ENCODE measurements at places on chromosomes 2 and 18.

DNA sequence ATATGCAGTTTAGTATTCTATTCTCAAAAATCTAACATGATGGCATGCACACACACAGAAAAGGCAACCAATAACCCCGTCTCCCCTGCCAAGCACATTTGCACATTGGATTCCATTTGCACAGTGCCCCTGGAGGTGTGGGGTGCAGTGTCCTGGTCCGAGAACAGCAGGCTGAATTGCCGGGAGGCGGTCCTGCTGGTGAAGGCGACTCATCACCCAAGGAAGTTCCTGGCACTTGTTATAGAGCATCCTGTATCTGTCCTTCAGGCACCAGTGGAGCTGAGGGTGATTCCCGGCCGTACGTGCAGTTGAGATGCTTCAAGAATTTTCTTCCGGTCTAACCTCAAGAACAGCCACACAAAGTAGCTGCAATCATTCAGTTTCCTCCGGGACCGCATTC, 73.0 kb upstream of the RAB12 start:
- no peak for DNase-seq

- DNase-seq = no peak
These were observed 2.3 kb upstream of the ACTG2 start for GRCh38 chr2:73890301-73891092.

- no peak for DNase-seq
These were observed 19.1 kb downstream of the CAPG start for GRCh38 chr2:85390941-85391669.

DNA sequence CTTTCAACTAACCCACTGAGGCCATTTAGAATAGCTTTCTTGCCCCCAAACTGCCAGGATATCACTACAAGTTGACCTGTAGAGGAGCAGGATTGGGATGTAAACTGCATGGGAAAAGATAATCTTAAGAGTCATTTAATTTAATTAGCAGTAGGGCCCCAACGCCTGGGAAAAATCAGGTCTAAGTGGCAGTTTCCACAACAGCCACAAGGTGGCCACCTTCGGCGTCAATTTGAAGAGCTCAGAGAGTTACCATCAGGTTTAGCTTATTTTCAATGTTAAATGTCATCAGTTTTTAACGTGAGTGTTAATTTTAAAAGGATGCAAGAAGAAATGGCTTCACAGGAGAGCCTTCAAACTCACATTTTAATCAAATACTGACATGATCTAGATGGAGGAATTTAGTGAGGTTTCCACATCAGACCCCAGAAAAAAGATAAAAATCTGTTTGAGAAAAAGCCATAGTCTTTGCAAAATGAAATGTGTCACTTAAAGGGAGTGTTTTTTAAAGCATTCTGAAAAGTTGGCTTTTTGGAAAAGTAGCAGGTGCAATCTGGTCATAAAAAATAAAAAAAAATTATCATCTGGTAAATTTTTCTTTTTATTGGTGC, 77.3 kb upstream of the UPP2 start:
- DNase-seq = peak; percentile 3

DNA sequence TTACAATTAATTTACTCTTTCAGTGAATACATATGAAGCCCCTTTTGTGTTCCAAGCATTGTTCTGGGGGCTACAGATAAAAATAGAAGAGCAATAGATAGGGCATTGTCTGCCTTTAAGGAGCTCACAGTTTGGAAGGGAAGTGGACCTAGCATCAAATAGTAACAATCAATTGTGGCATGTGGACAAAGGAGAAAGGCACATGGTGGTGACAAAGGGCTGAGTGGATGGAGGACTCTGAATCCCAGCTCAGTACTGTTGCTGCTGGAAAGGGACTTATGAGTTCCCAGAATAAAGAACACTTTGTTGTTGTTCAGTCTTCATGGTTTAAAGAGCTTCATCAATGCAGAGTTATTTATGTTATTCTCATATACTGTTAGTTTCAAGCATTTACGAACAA, 217.7 kb downstream of the HRH4 start:
- DNase-seq = no peak

- no peak for DNase-seq
These were observed 65.4 kb downstream of the AAK1 start for GRCh38 chr2:69578198-69578540.

Measured in stimulated activated CD8-positive, alpha-beta memory T cell treated with anti-CD3 and anti-CD28 coated beads, Interleukin-4, amount 100 ng/mL, for 1 hour (primary cell).